ENCODE measurements at places on chromosomes 4 and X. TPM values are rescaled to one million over a fixed set of nuclear protein-coding genes. Genes with fewer than 3 reads are reported as not detected.

HGFAC gene
- 0.09 TPM for total RNA-seq

PFKFB1 gene
- total RNA-seq: 0.24 TPM

ABCB7 gene
- total RNA-seq: 26.1 TPM

DNA sequence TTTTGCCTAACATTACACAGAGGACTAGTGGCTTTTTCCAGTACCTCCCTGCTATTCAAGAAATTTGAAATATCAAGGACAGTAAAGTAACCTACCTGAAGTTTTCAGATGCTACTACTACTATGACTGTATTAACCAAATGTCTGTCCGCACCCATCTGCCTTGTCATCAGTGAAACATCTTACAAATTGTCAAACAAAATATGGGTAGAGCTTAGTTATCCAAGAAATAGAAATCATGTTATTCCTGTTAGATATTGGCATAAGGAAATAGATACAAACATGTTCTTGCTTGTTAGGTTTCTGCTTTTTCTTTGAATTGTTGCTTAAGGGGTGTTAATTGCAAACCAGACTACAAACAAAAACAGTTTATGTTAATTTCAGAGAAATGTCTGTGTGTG is 63.9 kb downstream of the PLS3 start:
- H3K4me3 ChIP-seq: no peak overlapping the region
- H3K27ac ChIP-seq: no peak overlapping the region
- H3K4me1 ChIP-seq: no peaks in the 10 kb centered on the region
- no peak for DNase-seq
- no peaks in the 10 kb centered on the region for H3K36me3 ChIP-seq

- H3K27me3 ChIP-seq: peaks cover 18% of the 10 kb centered on the region
- H3K4me1 ChIP-seq: no peaks in the 10 kb centered on the region
- H3K36me3 ChIP-seq: no peaks in the 10 kb centered on the region
These were observed 47.2 kb downstream of the RAB33B start for GRCh38 chr4:139501117-139501516.

DNA sequence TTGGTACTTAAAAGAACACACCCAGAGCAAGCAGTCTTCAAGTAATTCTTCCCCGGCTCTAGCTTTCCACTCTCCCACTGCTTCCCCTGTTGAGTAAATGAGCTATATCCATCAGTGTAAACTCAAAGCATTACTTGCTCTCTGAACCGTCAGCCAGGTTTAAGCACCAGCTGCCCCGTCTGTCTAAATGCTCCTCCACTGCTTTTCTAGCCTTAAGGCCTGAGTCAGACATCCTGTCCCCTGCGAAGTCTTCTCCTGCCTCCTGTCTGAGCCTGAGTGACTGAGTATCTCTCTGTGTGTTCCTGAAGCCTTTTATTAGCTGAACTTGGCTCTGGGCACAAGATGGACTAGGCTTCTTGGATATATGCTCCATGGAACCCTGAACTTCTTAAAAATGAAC is 205.1 kb downstream of the STK32B start:
- no peak for DNase-seq
- H3K36me3 ChIP-seq: no peaks in the 10 kb centered on the region
- H3K27me3 ChIP-seq: no peaks in the 10 kb centered on the region
- no peaks in the 10 kb centered on the region for H3K4me1 ChIP-seq
- no peak overlapping the region for H3K4me3 ChIP-seq

GRCh38 chrX:106875151-106875550 is 28.0 kb downstream of the RIPPLY1 start:
- DNase-seq: no peak
- H3K4me3 ChIP-seq: no peak overlapping the region
- no peaks in the 10 kb centered on the region for H3K36me3 ChIP-seq
- H3K4me1 ChIP-seq: no peaks in the 10 kb centered on the region
- H3K27ac ChIP-seq: no peak overlapping the region

DNA sequence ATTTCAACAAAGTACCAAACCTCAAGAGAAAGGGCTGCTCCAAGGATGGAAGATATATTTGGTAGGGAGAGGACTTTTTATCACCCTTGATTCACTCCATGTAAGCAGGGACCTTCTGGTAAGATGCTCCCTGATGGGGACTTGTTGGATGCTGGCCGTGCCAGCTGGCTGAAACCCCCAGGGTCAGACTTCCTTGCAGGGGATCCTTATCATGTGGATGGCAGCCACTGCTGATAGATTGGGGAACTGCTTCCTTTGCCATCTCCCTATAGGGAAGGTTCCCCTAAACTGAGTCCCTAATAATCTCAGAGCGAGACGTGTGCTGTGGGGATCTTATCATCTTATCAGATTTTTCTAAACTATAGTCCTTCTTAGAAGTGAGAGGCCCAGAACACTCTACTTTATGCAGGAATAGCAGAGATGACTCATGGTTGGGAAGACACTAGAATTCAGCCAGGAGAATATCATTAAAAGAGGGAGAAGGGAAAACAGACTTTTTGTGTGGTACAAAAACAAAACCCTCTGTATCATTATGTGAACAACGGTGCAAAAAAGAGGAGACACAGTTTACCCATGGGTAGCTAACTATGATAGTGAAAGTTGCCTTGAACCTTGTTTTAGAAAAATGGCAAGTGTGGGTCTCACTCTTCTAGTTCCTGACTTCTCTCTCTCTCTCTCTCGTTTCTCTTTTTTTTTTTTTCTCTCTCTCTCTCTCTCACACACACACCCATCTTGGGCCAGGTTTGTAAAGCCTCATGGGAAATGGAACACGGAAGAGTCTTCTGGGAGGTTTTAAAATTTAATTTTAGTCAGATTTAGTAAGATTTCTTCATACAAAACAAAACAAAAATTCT is 16.1 kb downstream of the RHOH start:
- peaks cover 28% of the 10 kb centered on the region for H3K4me1 ChIP-seq
- H3K27ac ChIP-seq: peak overlapping the region; percentile 14
- no peaks in the 10 kb centered on the region for H3K27me3 ChIP-seq

All from K562 (cell line).